GM04504 (cell line): ENCODE measurements at places on chromosomes 11 and 22.

GRCh38 chr22:21977814-21978213, 4.8 kb downstream of the TOP3B start:
- no peak for DNase-seq

DNA sequence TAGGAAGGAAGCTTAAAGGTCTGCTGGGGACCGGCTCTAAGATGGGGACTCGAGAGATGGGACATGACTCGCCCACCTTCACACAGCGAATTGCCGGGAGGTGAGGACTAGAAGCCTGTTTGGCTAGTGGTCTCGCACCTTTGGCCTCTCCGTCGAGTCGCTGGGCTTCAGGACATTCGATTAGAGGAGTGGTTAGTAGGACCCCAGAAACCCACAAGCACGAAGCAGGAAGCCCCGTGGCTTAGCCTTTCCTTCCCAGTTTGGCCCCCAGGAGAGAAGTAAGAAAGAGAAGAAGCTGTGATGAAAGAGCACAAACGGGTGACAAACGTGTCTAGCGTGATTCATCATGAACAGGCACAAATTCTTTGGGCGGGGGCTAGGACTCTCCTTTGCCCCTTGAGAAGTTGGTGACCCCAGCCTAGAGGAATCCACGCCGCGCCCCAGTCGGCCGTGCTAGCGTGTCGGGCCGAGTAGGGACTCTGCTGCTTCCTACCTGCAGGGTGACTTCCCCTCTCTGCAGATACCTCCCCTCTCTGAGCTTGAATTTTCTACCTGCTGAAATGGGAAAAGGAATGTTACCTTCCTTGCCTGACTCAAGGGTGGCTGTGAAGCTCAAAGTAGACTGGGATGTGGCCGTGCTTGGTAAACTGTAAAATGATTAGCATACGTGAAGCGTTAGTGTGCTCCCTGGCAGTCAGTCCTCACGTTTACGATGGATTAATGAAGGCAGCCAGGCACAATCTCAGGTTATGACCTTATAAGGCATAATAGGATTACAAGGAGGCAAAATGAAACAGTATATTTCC, 1.1 kb upstream of the ADM start:
- DNase-seq = peak; percentile 69

DNA sequence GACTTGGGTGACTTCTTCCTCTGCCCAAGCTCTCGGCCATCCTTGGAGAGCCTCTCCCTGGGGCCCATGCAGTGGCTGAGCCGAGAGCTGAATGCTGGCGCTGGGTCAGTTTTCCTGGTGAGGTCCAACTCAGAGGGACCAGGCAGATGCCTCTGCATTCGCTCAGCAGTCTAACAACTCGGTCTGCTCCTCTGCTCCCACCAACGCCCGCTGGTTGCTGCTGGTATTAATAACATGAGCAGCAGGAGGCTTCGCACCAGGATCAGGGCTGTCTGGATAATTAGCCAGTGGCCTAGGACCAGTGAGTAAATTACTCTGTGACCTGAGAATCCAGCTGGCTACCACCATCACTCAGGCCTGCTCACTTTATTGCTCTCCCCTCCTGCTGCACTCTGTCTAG, 77.7 kb upstream of the FAM181B start:
- DNase-seq = no peak

GRCh38 chr11:116638463-116638862, 134.3 kb downstream of the BUD13 start:
- no peak for DNase-seq

GRCh38 chr11:65147352-65148075, 13.2 kb upstream of the SYVN1 start:
- no peak for DNase-seq

GRCh38 chr22:39268645-39269044, 23.9 kb upstream of the PDGFB start:
- no peak for DNase-seq

GRCh38 chr22:41226723-41227655, 13.7 kb downstream of the CHADL start:
- DNase-seq = no peak

- DNase-seq = no peak
Observed at GRCh38 chr22:44389181-44389580, 76.4 kb upstream of the SHISAL1 start.

- no peak for DNase-seq
Observed at GRCh38 chr11:92702037-92702804, 267.2 kb upstream of the MTNR1B start.

DNA sequence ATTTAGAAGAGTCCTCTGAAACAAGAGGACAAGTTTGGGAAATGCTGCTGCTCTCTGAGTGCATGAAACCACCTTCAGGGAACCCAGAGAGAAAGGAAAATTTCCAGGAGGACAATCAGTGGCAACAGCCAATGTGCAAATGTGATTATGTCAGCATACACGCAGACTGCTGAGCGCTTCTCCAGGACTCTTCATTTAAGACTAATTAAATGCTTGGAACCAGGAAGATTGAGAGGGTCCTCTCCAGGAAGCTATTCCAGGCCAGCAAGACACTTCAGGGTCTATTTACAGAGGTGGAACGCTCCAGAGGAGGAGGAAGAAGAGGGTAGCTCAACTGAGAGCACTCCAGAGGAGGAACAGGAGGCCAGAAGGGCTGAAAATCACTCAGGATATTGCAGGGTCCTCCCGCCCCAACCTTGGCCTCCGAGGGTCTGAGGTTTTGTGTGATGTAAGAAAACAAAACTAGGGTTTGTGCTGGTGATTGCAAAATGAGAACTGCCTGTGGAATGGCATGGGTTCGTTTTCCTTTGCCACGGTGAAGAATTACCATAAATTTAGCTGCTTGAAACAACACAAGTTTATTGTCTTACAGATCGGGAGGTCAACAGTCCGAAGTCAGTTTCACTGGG, 14.1 kb upstream of the HTR3A start:
- no peak for DNase-seq

DNA sequence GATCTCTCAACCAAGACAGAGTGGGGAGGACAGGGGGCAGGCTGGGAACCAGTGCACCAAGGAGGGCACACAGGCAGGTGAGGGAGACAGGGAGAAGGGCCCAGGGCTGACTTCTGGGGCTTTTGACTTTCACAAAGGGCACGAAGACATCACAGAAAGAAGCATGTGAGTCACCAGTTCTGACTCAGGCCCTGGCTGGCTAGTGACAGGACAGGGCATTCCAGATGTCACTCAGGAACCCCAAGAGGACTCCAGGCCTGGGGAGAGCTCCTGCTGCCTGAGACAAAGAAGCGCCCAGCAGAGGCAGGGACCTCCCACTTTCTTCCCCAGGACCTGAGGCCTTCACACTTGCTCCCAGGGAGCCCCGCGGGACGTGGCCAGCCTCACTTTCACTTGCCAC, 497.2 kb downstream of the BUD13 start:
- no peak for DNase-seq

- DNase-seq = no peak
Observed at GRCh38 chr11:70942593-70942992, 309.8 kb downstream of the SHANK2 start.
